ENCODE measurements at places on chromosomes 1 and 21. TPM values are rescaled to one million over a fixed set of nuclear protein-coding genes. Genes with fewer than 3 reads are reported as not detected.

The TMEM81 gene
- total RNA-seq: 2.8 TPM

DNA sequence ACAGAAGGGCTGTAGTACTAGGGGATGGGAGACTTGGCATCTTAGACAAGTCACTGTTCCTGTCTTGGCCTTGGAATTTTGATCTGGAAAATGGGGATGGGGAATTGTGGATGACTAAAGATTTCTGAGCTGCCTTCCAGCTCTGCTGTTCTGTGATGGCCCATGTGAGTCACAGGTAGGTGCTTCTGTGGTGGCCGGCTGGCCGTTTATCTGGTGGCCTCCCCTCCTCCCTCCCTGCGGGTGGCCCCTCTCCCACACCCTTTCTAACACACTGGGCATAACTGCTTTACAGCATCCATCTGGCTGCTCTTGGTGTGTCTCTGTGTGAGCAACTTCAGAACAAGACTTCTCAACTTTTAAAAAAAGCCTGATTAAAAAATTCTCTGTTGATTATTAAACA, 35.9 kb downstream of the KCNA2 start:
- no peak overlapping the region for H3K4me3 ChIP-seq
- H3K27me3 ChIP-seq: peaks cover 15% of the 10 kb centered on the region

DNA sequence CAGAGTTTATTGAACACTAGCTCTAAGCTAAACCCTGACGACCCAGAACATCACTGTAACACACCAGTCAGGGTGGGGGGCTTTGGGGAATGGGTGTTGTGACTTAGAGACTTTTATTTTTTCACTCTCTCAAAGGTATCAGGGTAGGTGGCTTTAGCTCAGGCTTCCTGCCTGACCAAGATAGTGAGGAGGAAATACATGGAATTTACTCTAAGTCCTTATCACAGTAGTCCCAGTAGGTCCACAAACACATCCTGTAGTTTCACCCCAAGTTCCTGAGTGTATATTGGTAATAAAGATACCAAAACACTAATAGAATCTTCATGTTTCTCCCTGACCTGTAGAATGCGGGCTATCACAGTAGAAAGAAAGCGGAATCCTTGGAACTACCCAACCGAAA, 15.1 kb downstream of the GJA5 start:
- H3K36me3 ChIP-seq: no peaks in the 10 kb centered on the region
- DNase-seq: no peak
- peaks cover 3% of the 10 kb centered on the region for H3K27me3 ChIP-seq
- no peak overlapping the region for H3K4me3 ChIP-seq

The BLACAT1 gene
- total RNA-seq: 0.25 TPM

DNA sequence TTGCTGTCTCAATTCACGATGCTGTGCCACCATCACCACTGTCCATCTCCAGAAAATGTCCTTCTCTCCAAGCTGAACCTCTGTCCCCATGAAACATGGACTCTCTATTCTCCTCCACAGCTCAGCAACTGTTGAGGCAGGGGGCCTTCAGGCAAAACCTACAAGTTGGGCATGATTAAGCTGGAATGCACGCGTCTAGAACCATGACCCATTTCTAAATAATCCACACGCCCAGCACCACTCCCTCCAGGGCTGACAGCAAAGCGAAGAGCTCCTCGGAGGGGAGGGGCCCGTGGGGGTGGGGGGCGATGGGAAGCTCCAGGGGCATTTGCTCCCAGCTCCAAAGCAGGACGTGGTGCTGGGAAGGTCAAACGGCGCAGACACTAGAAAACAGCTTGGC, 3.3 kb upstream of the HES5 start:
- peaks cover 7% of the 10 kb centered on the region for H3K4me1 ChIP-seq
- H3K4me3 ChIP-seq: no peak overlapping the region
- H3K27ac ChIP-seq: no peak overlapping the region
- DNase-seq: no peak

DNA sequence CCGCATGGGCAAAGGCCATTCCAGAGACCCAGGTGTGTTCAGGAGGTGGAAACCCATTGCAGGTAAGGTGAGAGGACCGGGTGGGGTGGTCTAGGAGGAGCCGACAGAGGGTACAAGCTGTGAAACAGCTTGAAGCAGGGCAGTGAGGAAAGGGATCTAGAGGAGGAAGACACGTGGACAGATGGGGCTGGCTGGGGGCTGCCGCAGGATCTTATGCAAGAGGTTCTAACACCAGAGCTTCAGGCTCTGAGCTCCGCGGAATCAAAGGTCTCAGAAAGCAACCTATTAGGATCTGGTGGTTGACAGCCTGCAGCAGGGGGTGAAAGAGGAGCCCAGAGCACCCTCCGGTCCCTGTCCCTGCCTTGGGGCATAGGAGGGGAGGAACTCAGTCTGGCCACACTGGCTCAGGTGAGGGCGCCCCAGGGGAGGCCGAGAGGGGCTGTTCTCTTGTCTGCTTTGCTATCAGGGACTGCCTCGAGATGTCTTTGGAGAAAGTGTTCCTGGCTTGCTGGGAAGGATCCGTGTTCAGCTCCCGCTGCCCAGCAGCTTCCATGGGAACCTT, 1.9 kb downstream of the TFF1 start:
- H3K27ac ChIP-seq: no peak overlapping the region
- H3K4me1 ChIP-seq: peaks cover 8% of the 10 kb centered on the region
- no peaks in the 10 kb centered on the region for H3K36me3 ChIP-seq
- DNase-seq: no peak

DNA sequence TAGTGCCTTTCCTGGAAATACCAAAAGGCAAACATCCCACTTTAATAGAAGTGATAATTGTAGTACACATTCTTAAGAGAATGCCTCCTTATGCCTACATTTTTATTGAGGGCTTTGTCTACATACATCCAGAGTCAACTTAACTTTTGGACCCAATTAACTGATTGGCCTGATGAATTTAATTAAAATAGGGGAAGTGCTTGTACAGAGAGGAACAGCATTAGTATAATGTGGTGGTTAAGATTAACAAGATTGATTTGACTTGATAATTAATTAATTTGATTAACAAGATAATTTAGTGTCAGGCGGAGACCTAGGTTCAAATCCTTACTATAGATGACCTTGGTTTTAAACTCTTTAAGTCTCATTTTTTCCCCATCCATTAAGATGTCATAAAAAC, 111.4 kb downstream of the NFIA start:
- no peaks in the 10 kb centered on the region for H3K4me1 ChIP-seq
- H3K36me3 ChIP-seq: no peaks in the 10 kb centered on the region
- no peak overlapping the region for H3K4me3 ChIP-seq
- DNase-seq: no peak
- H3K27ac ChIP-seq: no peak overlapping the region

GRCh38 chr1:206783506-206783905, 11.2 kb upstream of the IL10 start:
- H3K4me3 ChIP-seq: no peak overlapping the region
- no peaks in the 10 kb centered on the region for H3K36me3 ChIP-seq
- no peak overlapping the region for H3K27ac ChIP-seq
- peaks cover 18% of the 10 kb centered on the region for H3K27me3 ChIP-seq
- DNase-seq: no peak

GRCh38 chr1:59577774-59578173, 237.0 kb upstream of the HOOK1 start:
- no peaks in the 10 kb centered on the region for H3K4me1 ChIP-seq
- no peak for DNase-seq
- H3K4me3 ChIP-seq: no peak overlapping the region
- peaks cover 7% of the 10 kb centered on the region for H3K36me3 ChIP-seq
- peaks cover 2% of the 10 kb centered on the region for H3K27me3 ChIP-seq

DNA sequence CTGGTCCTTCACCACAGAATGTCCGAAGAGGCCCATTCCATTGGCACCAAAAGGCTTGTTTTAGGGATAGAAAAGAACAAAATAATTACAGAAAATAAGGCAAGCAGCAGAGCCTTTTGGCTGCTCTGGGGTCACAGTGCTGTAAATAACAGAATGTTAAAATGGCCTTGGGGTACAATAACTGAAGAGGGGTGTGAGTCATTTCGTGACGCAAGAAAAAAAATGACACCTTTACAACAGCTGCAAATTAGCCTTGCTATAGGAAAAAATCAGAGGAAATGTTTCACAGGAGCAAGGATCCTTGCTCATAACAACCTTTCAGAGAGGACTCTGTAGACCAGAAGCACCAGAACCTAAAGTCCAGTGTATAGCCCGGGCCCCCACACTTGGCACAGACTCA, 483.4 kb downstream of the OMA1 start:
- H3K27ac ChIP-seq: no peak overlapping the region
- no peaks in the 10 kb centered on the region for H3K4me1 ChIP-seq
- H3K4me3 ChIP-seq: no peak overlapping the region
- no peaks in the 10 kb centered on the region for H3K36me3 ChIP-seq

- no peak overlapping the region for H3K27ac ChIP-seq
- H3K27me3 ChIP-seq: no peaks in the 10 kb centered on the region
- no peak for DNase-seq
- peaks cover 2% of the 10 kb centered on the region for H3K4me1 ChIP-seq
These were observed 102.1 kb downstream of the S1PR1 start for GRCh38 chr1:101338714-101339430.

GRCh38 chr1:246592695-246593094, 26.4 kb downstream of the CNST start:
- no peak overlapping the region for H3K27ac ChIP-seq
- H3K4me1 ChIP-seq: peaks cover 57% of the 10 kb centered on the region
- no peak overlapping the region for H3K4me3 ChIP-seq
- no peak for DNase-seq
- H3K27me3 ChIP-seq: no peaks in the 10 kb centered on the region

The GNB1 gene
- 347 TPM for total RNA-seq

GRCh38 chr1:202278751-202279150, 63.0 kb downstream of the UBE2T start:
- H3K27ac ChIP-seq: no peak overlapping the region
- H3K27me3 ChIP-seq: no peaks in the 10 kb centered on the region
- no peak for DNase-seq
- peaks cover 9% of the 10 kb centered on the region for H3K4me1 ChIP-seq
- no peaks in the 10 kb centered on the region for H3K36me3 ChIP-seq

The NBL1 gene
- total RNA-seq: 10.7 TPM

The ZNF648 gene
- not detected for total RNA-seq
